ENCODE measurements at places on chromosomes 16 and 17.

GRCh38 chr17:72795941-72796340 is 296.5 kb downstream of the SLC39A11 start:
- no peak for DNase-seq

GRCh38 chr16:78816499-78817195 is 717.2 kb downstream of the WWOX start:
- no peak for DNase-seq

DNA sequence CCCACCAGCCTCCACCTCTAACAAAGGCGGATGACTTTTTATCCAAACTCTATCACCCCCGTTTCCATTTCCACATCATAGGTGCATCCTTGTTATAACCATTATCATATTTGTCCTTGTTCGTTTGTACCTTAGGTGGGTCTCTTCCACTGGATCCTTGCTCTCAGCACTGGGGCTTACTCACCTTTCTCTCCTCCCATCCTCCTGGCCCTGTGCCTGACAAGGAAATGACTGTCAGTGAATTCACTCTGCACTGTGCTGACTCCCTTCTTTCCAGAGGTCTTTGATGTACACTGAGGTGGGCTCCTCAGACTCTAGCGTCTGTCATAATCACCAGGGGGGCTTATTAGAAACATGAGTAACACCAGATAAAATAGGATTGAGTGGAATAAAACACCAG is 3.1 kb downstream of the GSG1L2 start:
- DNase-seq: no peak

DNA sequence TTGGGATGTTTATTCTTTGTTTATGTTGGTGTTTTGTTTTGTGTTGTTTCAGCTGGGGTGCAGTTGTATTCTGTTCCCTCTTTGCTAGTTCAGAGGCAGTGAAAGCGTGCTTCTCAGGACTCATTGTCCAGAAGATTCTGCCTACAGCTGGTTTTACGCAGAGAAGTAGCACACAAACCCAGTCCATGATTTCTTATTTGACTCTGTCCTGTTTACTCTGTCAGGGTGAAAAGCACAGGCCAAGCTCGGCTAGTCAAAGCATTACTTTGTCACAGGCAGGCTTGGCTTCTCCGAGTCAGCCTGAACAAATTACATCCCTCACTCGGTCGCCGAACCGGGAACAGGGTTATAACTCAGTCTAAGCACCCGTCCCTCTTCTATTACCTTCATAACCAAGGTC is 435.0 kb downstream of the MAF start:
- DNase-seq: no peak

GRCh38 chr16:85912211-85912974 is 13.4 kb downstream of the IRF8 start:
- DNase-seq: peak; percentile 92

GRCh38 chr17:6661464-6661848 is 9.9 kb downstream of the C17orf100 start:
- DNase-seq: no peak

GRCh38 chr17:6526362-6527152 is 29.8 kb downstream of the PITPNM3 start:
- DNase-seq: peak; percentile 14

DNA sequence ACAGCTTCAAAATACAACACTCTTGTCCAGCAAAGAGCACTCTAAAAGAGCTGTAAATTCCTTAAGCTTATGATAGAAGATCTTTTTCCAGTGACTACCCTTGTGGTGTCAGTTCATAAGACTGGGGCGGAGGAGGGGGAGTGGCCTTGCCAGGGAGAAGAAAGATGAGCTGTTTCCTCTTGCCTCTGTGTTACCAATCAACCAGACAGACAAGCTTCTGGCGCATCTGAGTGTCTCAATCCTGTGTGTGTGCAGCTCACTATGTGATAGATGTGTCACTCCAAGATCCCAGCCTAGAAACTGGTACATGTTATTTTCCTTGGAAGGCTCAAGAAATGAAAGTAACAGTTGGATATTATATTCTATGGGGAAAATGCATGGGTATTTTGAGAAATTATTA is 167.4 kb upstream of the CACNG3 start:
- no peak for DNase-seq

DNA sequence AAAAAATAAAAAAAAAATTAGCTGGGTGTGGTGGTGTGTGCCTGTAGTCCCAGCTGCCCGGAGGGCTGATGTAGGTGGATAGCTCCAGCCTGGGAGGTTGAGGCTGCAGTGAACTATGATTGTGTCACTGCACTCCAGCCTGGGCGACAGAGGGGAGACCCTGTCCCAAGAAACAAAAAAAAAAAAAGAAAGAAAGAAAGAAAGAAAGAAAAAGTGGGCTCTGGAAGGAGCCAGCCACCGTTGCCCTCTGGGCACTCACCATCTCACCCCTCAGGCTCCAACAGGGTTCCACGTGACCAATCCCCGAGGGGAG is 87.3 kb upstream of the TOB1 start:
- DNase-seq: no peak

- DNase-seq: no peak
These were observed 144.5 kb upstream of the ELAC2 start for GRCh38 chr17:13162361-13162760.

DNA sequence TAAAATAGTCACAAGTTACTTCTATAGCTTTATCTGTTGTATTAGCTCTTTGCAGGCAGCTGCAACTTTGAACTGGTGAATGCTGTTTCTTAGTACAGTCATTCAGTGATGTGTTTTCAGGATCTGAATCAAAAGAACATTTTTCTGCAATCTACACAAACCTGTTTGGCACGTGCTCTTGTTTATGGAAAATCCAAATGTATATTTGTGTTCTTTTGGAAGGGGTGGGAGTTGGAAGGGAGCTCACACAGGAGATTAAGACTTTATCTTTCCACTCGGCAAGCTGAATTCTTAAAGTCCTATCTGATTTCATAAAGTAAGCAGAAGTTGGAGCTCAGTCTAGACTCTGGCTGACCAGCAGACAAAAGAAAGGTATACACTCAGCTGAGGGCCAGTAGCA is 300.2 kb downstream of the MAP2K6 start:
- no peak for DNase-seq

GRCh38 chr16:17440131-17440530 is 30.6 kb downstream of the XYLT1 start:
- DNase-seq: no peak

GRCh38 chr16:23941025-23941424 is 105.2 kb downstream of the PRKCB start:
- no peak for DNase-seq

- DNase-seq: no peak
These were observed 893 bp downstream of the GINS2 start for GRCh38 chr16:85687651-85688471.

- DNase-seq: no peak
These were observed 90.9 kb downstream of the SPAG9 start for GRCh38 chr17:51029568-51030463.

DNA sequence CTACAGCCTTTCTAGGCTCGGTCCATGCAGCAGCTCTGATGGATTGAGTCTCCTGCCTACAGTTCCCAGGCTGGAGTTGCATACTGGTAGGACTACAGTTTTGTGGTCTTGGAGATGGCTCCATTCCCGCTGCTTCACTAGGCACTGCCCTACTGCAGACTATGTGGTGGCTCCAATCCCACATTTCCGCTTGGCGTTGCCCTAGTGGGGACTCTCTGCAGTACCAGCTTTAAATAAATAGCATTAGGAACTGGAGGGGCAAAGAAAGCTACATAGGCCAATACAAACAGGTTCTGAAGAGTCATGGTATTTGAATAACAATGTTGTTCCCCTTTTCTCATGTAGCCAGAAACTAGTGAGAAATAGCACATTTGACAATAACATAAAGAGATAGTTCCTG is 5.4 kb upstream of the GOSR2 start:
- DNase-seq: no peak

GRCh38 chr17:31512796-31513195 is 121.3 kb downstream of the RAB11FIP4 start:
- no peak for DNase-seq

DNA sequence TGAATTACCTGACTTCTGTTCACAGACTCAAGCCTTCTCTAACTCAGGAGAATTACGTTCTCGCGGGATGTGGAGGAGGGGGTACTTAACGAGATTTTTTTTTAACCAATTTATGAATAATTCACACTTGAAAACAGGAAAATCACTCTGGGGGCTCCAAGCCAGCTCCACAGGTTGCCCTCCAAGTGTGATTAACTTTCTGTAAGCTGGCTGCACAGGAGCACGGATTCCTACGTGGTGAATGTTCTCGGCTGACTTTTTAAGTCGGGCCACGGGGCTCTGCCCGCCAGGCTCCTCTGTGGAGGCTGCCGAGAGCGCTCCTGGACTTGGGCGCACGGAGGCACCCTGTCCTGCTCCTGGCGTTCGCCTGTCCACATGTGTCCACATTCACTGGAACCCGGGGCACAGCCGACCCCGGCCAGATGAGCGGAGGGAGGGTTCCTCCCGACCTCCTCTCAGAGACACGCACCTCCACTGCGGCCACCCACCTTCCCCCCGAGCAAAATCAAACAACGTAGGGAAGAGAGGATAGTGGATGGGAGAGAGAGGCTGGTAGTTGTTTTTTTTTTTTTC is 147.1 kb upstream of the CHMP6 start:
- DNase-seq: no peak

GRCh38 chr16:87754535-87754934 is 11.3 kb downstream of the KLHDC4 start:
- DNase-seq: no peak

DNA sequence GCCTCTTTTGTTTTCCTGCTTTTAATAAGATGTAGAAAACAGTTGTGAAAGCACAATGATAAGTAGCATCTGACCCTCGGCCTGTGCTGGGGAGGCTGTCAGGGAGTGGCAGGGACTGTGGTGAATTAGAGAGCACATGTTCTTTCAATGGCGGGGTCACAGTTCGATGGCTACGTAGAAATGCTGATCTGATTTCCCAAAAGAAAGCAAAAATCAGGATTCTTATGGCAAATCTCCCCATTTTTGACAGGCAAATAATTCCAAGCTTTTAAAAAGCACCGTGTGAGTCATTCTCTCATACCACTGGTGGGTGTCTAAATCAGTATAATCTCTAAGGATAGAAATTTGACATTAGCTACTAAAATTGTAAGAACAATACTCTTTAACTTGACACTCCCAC is 4.2 kb upstream of the MAPK7 start:
- no peak for DNase-seq

- no peak for DNase-seq
These were observed 260.4 kb downstream of the CEP112 start for GRCh38 chr17:65931246-65932149.

- DNase-seq: no peak
These were observed 83.3 kb downstream of the GSG1L start for GRCh38 chr16:27980076-27980775.

- DNase-seq: no peak
These were observed 7.0 kb downstream of the TERF2 start for GRCh38 chr16:69378760-69379159.

GRCh38 chr17:82303944-82304808 is 13.2 kb downstream of the CD7 start:
- no peak for DNase-seq

DNA sequence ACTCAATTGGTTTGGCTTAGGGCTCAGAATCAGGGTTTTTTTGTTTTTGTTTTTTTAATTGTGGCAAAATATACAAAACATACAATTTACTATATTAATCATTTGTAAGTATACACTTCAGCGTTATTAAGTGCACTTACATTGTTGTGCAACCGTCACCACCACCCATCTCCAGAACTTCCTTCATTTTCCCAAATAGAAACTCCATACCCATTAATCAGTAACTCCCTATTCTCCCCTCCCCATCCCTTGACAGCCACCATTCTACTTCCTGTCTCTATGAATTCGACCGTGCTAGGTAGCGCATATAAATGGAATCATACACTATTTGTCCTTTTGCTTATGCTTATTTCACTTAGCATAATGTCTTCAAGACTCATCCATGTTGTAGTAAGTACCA is 45.2 kb upstream of the DHX40 start:
- DNase-seq: no peak

GRCh38 chr17:283911-284675 is 68.5 kb downstream of the RPH3AL start:
- DNase-seq: no peak

GRCh38 chr16:8763899-8764298 is 33.5 kb downstream of the TMEM186 start:
- DNase-seq: no peak

- no peak for DNase-seq
These were observed 109.4 kb downstream of the CMIP start for GRCh38 chr16:81553814-81554675.

- DNase-seq: no peak
These were observed 6.4 kb downstream of the GRN start for GRCh38 chr17:44351464-44351863.

DNA sequence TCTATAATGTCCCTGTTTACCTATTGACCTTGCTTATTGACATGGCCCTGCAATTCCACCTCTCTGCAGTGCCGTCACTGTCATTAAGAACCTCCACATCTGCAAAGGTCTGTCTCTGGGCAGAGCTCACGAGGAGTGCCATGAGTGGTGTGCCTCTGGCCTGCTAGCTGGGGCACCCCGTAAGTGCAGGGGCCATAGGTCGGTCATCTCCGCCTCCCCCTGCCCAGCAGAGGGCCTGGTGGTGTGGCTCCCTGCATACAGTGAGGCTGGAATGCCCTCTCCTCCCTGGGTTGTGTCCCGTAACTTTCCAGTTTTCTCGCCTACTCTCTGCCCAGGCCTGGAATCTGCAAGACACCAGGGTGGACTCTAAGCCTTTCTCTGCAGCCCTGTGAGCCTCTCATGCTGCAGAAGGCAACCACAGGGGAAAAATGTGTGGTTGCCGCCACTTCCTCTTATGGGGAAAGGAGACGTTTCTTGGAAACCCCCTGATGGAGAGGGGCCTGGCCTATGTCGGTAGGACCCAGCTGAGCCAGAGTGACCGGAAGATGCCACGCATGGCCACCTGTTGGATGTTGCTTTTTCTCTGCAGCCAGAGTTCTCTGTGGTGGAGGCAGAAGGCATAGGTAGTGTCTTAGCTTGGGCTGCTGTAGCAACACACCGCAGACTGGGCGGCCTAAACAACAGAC is 2.7 kb upstream of the SNX20 start:
- peak; percentile 85 for DNase-seq

DNA sequence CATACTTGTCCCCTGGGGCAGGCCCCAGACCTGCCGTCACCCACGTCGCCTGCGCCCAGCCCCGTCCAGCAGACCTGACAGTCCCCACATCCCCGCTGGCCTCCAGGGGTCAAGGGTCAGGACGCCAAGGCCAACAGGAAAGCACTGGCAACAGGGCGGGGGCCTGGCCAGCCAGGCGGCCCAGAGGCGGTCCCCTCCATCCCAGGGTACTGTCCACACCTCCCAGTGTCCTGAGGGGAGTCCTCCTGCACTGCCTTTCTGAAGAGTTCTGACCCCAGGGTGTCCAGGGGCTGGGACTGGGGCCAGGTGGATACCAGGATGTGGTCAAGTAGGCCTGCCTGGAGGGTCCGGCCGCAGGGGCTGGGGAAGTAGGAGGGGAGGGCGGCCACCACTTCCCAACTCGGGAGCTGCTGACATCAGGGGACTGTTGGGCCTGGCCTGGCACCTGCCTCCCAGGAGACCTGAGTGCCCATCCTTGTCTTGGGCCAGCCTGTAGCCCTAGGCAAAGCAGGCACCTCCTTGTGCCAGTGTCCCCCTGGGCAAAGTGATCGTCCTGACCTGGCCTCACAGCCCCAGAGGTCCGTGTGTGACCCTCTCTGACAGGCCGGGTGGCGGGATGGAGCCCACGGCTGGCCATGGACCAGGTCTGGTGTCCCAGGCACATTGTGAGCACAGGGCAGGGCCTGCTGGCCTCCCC is 6.7 kb upstream of the AXIN1 start:
- DNase-seq: no peak

Measured in suppressor macrophage (primary cell).